ENCODE measurements at places on chromosomes 7 and 10.

DNA sequence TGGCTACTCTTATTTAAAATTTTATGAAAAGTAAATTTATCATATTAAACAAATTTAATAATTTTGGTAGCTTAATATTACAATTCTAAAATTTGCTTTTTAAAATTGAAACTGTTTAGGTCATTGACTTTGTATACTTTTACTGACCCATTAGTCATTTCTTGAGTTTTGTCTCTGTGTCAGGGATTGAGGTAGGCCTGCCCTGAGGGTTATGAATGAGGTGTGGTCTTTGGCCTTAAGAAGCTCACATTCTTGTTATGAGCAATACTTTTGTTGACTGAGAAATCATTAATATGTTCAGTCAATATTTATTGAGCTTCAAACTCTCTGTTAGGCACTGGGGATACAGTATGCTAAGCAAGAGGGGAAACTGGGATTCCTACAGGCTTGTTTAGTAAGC, 47.0 kb upstream of the RPA3 start:
- no peak for DNase-seq

GRCh38 chr10:78010278-78010677, 19.0 kb downstream of the POLR3A start:
- DNase-seq = no peak

DNA sequence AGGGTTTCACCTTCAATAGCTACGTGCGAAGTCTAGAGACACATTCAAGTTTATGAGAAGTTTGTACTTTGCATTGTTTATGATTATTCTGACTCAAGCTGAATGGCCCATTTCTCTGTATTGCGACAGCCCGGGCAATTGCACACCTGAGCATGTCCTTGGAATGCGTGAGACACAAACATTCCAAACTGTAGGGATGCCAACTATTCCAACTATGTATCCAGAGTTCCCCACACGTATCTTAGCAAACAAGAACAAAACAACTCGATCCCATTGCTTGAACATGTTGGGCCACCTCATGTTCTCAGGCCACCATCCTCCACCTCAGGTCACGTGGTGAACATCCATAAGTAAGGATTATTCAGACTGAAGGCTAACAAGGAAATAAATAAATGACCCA, 51.4 kb upstream of the EGFR start:
- no peak for DNase-seq

GRCh38 chr10:109746861-109747260, 176.4 kb downstream of the XPNPEP1 start:
- DNase-seq = no peak

GRCh38 chr10:27998954-27999275, at the start of gene ODAD2:
Gene ODAD2, minus strand, starts transcription at chr10:27999079. Its CDS starts 3,937 bp downstream, at chr10:27995142.
- no peak for DNase-seq

DNA sequence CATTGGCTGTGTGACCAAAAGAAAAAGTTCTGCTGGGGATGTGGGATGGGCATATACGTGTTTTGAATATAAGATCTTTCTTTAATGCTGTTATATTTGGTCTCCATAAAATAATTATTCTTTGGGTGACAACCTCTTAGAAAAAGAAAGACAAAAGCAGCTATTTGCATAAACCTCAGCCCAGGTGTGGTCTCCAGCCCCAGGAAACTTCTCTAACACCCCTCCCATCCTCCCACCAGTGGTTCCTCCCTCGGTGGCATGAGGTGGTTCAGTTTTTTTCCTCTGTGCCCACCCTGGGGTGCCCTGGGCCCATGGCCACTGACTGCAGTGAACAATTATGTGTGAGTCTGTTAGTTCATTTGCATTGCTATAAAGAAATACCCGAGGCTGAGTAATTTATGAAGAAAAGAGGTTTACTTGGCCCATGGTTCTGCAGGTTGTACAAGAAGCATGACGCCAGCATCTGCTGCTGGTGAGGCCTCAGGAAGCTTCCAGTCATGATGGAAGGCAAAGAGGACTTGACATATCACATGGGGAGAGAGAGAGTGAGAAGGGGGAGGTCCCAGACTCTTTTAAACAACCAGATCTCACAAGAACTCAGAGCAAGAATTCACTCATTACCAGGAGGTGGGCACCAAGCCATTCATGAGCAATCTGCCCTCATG, 165.9 kb downstream of the CUX1 start:
- no peak for DNase-seq

DNA sequence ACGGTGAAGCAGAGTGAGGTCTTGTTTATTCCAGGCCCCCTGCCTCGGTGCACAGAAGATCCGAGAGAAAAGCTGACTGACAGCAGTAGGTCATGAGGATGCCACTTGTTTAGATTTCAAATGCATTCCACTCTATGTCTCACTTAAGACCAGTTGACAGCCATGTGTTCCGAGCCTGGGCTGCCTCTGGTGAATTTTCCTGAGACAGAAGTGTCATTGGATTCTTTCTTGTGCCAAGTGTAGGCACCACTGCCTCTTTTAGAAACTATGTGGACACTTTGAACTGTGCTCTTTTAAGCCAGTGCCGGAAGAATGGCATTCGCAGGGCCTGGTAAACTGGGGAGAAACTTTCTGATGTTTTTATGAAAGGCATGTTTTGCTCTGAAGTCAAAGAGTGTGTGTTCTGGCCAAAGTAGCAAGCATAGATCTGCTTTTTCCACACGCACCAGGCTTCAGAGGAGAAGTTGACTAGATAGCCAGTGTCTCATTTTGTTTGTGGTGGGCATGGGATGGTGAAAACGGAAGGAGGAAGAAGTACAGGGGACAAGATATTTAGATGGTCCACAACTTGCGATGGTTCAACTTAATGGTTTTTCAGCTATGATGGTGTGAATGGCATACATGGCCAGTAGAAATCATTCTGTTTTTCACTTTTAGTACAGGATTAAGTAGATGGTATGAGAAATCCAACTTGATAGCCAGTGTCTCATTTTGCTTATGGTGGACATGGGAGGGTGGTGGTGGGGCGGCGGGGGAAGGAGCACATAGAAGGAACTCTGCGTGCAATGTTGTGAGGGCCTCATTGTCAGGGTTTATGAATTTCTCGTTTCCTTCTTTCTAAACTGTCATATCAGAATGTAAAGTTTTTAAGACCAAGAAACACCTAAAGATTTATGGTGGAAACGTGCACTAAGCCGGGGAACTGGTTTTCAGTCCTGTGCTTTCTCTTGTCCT, 41.5 kb downstream of the CYP17A1 start:
- no peak for DNase-seq

- no peak for DNase-seq
Observed at GRCh38 chr10:17092986-17093803, 36.4 kb downstream of the CUBN start.

DNA sequence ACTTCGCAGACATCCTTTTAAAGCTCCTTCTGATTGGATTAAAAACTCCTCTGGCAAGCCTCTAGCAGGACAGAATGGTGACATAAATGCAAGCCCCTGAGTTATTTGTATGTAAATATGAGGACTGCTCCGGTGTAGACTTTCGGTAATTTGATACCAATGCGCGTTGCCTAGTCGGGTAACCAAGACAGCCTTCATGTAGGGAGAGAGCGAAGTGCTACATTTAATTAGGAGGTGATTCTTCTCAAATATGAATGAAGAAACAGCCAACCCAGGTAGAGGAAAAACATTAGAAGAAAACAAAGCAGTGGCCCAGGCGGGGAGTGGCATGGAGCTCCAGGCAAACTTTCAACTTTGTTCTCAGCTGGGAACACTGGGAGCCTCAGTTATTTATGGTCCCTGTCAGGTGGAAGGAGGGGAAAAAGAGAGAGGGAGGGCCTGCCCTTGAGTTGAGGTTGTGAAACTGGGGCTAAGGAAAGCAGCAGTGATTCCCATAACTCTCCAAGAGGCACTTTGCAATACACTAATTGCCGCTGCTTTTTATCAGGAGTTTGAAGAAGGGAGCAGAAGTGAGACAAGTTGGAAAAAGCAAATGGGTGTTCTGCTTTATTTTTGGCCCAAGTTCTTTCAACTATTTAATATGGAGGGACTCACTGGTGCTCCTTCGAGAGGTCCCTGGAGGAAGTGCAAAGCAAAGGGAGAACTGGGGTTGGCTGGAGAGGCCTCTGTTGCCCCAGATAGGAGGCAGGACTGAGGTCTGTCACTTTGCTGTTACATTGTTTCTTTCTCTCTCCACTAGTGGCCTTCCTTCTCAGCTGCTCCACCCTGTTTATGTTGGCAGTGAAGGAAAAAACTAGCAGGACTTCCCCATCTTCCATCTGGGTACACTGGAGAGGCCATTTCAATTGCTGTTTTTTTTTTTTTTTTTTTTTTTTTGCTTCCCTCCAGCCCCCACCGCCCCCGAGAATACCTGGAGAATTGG, 234.6 kb upstream of the CCDC6 start:
- no peak for DNase-seq

DNA sequence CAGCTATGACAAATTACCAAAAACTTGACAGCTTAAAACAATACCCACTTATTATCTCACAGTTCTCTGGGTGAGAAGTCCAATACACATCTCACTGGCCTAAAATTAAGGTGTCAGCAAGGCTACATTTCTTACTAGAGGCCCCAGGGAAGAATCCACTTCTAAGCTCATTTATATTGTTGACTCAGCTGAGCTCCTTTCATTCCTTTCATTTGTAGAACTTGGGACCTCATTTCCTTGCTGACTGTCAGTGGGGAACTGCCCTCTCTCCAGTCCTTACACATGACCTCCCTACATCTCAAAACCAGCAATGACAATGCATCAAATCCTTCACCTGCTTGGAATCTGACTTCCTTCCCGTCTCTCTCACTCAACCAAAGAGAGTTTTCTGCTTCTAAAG, 240.3 kb downstream of the IPMK start:
- DNase-seq = no peak

- DNase-seq = no peak
Observed at GRCh38 chr7:69701288-69701687, 103.0 kb downstream of the AUTS2 start.

DNA sequence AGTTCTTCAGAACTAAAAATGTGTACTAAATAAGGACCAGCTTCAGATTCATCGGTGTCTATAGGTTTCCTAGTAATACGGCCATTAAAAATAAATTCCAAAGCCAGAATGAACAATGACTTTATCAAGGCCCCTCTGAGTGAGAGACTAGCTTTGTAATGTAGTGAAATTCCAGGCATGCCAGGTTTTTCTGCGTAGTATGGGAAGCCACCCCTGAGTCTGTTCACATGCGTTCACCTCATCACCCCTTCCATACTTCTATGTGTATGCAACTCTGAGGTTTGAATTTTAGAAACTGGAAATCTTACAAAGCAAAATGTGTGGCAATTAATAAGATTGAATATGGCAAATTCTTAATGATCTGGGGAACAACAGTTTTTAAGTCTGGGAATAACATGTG, 24.5 kb downstream of the RNF32 start:
- DNase-seq = no peak

GRCh38 chr10:91976317-91977051, 52.9 kb downstream of the BTAF1 start:
- no peak for DNase-seq

- no peak for DNase-seq
Observed at GRCh38 chr7:98186452-98187137, 24.6 kb upstream of the BHLHA15 start.

- peak; percentile 9 for DNase-seq
Observed at GRCh38 chr7:77903597-77903996, 105.0 kb downstream of the PHTF2 start.

GRCh38 chr10:69465457-69466157, 14.3 kb downstream of the TSPAN15 start:
- DNase-seq = no peak

- no peak for DNase-seq
Observed at GRCh38 chr10:71079761-71080380, 132.5 kb upstream of the UNC5B start.

DNA sequence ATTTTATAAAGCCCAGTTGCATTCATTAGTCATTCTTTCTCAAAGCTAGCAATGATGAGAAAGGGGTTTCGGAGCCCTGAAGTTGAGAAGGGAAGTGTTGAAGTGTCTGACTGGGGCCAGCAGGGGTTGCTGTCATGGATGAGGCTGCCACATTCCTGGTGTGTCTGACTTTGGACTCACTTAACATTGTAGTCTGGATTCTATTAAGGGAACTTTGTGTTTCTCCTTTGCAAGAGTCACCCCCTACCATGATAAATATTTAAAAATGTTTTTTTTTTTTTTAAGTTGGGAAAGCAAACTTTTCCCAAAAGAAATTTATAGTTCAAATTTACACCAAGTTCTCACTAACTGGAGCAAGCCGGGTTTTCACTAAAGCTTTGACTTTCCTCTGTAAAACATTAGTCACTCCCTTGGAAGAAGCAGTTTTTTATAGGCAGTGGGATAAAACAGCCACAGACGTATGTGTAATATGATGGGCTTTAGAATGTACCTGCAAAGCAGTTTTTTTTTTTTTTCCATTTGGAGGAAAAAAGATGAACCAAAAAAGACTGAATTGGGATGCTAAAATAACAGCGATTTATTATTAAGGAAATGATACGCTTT, 243.6 kb downstream of the TWIST1 start:
- DNase-seq = no peak

DNA sequence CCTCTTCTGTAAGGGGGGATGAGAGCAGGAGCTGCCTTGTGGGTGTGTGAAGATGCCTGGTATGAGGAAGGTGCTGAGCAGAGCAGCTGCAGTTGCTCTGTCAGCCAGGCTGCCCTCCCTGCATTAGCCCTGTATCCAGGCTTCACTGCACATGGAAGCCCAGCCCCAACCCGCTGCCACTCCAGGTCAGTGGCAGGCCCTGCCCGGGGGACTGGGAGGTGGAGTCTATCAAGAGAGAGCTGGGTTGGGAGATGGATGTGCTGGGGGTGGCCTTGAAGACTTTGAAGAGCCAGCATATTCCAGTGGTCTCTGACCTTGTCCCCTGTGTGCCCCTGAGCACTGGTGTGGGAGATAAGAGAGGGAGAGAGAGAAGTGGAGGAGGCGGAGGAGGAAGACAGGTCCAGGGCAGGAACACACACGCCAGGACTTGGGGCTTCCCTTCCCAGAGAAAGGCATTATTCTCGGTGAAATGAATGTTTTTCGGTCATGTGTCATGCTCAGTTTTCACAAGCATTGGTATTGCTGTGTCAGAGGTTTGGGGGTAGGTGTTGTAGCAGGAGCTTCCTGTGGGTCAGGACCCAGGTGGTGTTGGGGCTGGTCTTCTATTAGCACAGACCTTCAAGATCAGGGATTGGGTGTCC, 2.6 kb downstream of the PPIF start:
- no peak for DNase-seq

All from activated CD4-positive, alpha-beta T cell treated with anti-CD3 and anti-CD28 coated beads for 48 hours (primary cell).